AML-193 (cell line): ENCODE measurements at places on chromosomes 5 and 9.
A peak's percentile ranks its signal among the peaks of the same experiment; 100 is the strongest.

- peak; percentile 41 for DNase-seq
These were observed 293.5 kb downstream of the HINT1 start for GRCh38 chr5:130871346-130872086.

- DNase-seq: no peak
These were observed 186.7 kb downstream of the COMMD10 start for GRCh38 chr5:116271446-116272025.

DNA sequence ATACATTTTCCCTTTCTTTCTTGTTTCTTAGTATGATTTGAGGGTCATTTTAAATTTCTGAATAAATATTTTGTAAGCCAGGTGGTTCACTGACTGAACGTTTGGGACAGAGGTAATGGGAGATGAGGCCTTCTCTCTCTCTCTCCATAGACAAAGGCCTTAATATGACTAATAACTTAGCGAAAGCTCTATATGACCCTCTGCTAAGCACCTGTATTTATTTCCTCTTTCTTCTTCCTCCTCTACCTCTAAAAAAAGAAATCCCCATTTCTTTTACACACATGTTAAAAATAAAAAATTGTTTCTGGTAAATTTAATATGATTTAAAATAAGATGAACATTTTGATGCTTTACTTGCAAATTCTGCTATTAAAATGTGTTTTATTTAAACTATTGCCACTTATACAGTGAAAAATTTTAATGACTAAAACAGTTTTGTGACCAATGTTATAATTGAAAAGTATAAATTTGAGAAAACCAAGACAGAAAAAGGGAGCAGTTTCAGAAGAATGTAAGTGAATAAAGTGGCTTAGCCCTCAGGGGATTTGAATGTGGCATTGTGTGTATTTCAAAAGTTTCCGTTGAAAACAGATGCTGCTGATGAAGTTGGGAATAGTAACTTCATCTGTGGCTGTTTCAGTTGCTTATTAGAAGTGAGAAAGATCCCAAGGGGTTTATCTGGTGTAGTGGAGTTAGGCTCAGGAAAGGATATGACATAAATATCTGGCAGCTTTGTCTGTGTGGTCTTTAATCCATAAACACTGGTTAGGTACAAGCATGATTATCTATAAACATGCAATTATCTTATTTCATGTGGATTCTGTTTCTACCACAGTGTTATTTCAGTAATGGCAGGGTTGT lies 128.6 kb upstream of the GRHPR start:
- no peak for DNase-seq

DNA sequence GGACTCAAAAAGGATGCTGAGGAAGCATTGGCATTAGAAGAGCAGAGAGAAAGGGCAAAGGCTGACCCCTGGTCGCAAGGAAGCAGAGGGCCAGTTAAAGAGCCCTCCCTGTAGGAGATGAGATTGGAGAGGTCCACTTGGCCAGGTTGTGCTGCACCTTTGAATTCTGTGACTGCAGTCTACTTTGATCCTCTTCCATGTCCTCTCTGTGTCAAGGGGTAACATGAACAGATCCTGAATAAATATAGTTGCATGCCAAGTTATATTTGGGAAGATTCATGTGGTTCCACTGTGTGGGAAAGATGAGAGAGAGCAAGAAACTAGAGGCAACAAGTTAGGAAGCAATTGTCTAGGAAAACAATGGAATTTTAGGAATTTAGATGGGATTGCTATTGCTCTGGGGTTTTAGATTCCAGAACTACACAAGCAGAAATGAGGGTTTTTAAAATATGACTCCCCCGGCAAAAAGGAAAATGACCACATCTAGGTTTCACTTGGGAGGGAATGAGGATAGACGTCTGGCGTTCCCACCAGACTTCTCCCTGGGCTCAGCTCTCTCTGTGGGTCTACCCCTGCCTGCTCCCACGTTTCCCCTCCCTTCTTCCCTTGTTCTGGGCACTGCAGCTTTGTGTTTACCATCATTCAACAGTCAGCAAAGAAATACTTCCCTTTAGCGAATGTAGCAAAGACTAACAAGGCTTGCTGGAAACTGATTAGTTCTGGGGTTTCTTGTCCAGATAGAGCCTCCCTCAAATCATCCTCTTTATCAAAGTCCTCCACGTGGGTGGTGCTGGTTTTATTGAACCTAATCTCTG lies 63.6 kb downstream of the SNX18 start:
- no peak for DNase-seq

DNA sequence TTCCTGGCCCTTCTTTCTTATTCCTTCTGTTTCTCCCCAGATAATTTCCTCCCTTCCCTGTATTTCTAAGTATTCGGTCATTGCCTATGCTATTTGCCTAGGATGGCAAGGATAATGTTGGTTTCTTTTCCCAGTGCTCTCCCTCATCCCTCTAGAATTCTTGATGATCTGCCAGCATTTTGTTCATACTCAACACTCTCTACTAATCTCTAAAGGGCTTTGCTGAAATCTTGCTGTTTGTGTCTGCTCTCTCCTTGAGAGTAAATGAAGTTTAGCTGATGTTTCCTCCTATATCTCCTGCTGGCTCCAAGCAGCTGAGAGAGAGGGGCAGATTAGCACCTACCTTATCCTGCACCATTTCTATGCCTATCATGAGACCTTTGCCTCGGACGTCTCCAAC lies 38.1 kb downstream of the AGXT2 start:
- DNase-seq: no peak

DNA sequence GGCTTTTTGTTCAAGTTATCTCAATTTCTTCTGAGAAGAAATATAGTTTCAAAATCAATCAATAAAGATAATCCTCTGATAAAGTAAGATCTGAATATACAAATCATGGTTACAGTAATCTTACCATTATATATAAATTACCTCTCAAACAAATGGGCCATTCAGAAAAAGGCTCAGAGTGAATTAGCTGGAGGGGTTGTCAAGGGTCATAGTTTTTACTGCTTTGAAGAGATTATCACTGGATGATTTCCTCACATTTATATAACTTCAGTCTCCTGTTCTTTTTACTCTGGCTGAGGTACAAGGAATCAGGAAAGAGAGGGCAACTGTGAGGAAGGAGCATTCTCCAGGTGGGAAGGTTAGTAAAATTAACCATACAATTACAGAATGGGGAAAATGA lies 148.6 kb upstream of the ELL2 start:
- DNase-seq: no peak

GRCh38 chr5:92678640-92679039 lies 902.4 kb downstream of the NR2F1-AS1 start:
- no peak for DNase-seq

DNA sequence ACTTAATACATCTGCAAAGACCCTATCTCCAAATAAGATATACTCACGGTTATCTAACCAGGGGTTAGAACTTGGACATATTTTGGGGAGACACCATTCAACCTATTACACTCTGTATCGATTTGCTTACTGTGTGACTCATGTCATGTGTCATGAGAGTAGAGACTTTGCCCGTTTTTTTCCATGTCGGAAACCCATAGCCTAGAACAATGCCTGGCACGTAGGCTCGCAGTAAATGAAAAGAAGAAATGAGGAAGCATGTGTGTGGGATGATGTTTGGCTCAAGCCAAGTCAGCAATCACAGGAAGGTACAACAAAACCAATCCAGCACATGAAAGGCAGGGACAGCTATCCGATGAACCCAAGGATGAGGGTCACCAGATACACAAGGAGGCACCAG lies 94.6 kb upstream of the DNAH5 start:
- DNase-seq: no peak

DNA sequence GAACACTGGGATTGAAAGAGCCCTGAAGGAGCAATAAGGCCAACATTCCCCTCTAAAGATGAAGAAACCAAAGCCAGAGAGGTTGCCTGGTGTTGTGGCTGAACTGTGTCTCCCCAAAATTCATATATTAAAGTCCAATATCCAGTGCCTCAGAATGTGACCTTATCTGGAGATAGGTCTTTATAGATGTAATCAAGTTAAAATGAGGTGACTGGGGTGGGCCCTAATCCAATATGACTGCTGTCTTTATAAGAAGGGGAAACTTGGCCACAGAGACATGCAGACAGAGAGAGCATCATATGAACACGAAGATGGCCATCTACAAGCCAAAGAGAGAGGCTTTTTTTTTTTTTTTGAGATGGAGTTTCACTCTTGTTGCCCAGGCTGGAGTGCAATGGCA lies 66.9 kb upstream of the PLPP1 start:
- DNase-seq: no peak

DNA sequence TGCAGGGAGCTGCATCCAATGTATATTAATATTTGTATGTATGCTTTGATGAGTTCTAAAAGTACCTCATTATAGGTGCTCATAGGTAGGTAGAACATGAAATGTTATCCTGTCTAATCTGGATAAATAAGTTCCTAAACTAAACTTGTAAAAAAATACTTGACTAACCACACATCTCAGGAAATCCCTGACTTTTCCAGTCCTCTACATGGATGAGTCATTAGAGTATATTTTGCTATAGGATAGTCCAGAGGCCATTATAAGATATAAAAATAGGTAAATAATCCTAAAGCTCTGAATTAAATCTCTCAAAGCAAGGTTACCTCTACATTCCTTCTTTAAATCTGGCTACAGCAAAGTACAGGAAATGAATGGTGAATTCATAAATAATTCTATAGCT lies 404.3 kb downstream of the RAB3C start:
- no peak for DNase-seq

- DNase-seq: no peak
These were observed 74.3 kb downstream of the ZNF618 start for GRCh38 chr9:113950195-113951031.

DNA sequence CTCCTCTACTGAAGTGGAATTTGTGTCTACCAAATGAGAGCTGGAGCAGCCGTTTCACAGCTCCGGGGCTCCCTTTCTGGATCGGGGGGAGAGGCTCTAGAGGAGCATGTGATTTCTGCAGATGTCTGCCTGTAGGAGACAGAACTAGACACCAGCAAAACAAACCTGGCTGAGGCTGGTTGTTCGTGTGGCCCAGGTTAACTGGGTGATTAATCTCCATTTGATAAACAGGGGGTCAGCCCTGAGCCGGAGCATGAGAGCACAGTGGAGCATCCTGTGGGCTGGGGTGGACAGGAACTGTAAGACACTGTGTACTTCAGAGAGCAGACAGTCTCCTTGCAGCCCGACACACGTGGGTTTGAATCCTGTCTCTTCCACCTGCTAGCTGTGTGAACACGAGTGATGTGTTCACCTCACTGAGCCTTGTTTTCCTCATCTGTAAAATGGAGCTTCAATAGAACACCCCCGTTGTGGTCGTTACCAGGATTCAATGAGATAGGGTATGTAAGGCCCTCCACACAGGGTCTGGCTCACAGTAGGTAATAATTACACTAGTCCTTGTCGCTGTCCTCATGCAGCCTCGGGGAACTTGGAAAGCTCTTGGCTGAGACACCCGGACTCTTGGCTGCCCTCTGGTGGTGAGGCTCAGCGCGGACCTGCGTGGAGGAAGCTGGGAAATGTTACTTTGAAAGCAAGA lies 12.9 kb downstream of the CXCL14 start:
- peak; percentile 41 for DNase-seq

DNA sequence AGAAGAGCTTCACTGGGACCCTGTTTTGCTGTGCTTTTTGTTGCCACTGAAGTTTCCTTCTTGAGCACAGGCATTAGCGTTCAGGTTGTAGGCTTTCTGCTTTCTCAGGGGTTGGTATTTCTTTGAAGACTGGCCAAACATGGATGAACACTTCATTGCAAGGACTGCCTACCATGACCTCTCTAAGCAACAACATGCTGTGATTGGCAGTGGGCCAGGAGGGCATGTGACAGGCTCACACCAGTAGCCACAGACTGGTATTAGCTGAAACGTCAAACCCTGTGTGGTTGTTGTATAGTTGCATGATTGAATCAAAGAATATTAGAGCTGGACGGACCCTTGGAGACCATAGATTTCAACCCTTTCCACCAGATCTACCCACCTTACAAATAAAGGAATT lies 20.0 kb upstream of the MLANA start:
- no peak for DNase-seq

DNA sequence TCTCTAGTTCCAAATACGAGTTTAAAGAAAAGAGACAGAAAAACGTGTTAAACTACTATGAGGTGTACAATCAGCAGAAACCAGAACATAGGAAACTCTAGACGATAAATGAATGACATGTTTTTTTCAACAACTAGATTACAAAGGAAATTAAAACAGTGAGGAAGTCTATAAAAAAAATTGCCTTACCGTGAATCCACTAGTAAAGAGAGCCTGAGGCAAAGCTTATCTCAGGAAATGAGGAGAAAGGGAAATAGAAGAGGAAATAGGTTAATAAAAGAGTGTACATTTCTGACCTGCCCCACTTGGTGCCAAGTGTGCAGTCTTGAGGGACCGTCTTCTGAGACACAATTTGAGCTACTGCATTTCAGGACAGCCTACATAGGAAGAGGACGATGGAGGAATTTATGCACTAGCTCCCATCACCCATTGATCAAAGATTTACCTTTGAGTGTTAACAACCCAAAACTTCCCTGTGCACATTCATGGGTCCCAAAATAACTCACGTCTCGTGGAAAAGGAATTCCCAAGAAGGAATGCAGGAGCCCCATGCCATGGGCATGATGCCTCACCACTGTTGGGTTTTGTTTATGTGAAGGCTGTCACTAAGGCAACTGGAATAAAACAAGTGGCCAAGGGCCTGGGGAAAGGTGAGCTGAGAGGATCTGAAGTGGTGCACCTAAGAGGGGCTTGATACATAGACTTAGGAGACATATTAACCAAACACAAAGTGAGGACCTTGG lies 53.6 kb upstream of the SLC1A3 start:
- DNase-seq: no peak

DNA sequence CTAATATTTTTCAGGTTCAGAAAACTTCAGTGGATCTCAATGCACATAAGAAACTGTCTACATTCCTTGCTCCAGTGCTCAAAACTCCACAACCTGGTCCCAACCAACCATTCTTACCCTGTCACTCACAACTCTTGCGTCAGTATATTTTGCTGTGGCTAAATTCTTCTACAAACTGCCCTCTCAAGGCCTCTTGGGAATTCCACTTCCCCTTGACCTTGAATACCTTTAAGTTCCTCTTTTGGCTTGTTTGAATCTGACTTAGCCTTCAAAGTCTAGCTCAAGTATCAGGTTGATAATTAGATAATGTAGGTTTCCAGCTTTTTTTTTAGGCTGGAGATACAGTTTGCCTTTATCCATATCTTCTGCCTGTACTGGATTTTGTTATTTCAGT lies 128.3 kb downstream of the SLF1 start:
- DNase-seq: peak; percentile 79

- no peak for DNase-seq
These were observed 20.4 kb downstream of the ROPN1L start for GRCh38 chr5:10461904-10462555.

GRCh38 chr9:115398313-115398650 lies 280.3 kb upstream of the TNC start:
- no peak for DNase-seq

- DNase-seq: no peak
These were observed 7.4 kb upstream of the CCDC187 start for GRCh38 chr9:136311051-136312008.

- no peak for DNase-seq
These were observed 135.2 kb downstream of the PTTG1 start for GRCh38 chr5:160556846-160557245.

GRCh38 chr5:90944116-90944515 lies 385.5 kb downstream of the ADGRV1 start:
- DNase-seq: no peak
